Kidney tubule cell (primary cell): ENCODE measurements at places on chromosomes 6 and 20.

- no peak for DNase-seq
Observed at GRCh38 chr6:112799889-112800288, 452.8 kb downstream of the RFPL4B start.

DNA sequence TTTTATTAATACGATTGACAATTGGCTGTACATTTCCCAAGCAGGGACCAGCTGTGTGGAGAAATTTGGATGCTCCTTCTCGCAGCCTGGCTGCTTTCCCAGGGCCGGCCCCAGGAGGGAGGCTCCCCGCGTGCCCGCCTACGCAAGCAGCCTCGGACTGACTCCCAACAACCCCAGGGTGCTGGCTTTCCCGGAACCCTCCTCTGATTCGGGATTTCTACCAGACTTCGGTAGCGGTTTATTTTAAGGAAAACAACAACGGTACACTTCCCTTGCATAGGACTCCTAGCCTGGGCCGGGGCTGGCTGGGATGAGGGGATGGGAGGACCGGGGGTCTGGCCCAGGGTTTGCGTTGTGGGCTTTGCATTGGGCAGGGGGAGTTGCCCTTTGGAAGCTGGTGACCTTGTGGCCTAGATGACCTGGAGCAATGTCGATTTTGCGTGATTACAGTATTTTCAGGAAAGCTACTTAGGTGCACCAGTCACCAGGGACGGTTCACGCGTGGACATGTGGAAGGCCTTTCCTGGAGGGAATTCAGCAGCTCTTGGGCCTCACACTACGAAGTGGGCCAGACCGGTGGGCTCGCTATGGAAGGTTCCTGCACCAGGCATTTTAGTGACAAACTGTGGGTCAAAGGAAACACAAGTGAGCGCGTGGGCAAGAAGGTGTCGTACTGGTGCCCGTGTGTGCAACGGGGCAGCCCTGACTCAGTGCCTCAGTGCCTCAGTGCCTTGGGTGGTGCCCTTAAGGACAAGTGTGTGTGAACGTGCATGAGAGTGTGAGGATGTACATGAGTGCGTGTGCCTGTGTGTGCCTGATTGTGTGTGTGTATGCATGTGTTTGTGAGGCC lies 20.7 kb upstream of the PHACTR3 start:
- DNase-seq: no peak

DNA sequence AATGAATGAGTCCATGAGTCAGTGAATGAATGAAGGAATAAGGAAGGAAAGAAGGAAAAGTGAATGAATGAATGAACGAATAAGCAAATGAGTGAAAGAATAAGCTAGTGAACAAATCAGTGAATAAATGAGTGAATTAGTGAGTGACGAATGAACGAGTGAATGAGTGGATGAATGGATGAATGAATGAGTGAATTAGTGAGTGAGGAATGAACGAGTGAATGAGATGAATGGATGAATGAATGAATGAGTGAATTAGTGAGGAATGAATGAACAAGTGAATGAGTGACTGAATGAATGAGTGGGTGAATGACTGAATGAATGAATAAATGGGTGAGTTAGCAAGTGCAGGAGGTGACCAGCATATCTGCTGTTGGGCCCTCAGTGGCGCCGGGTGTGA lies 3.8 kb downstream of the SRMS start:
- DNase-seq: no peak

DNA sequence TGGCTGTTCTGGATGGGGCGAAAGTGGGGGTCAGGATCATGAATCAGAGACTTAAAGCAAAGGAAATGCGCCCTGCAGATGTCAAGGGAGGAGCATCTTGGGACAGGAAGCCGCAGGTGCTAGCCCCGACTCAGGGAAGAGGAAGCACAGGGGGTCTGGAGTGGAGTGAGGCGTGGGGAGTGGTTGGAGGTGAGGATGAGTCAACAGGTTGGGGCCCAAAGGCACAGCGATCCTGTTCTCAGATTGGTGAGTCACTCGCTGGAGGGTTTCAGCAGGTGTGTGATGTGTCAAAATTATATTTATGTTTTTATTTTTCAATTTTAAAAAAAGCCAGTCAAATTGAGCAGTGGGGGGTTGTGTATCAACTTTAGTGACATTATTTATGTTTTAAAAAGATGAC lies 19.0 kb downstream of the PACSIN1 start:
- peak; percentile 82 for DNase-seq

- no peak for DNase-seq
Observed at GRCh38 chr20:23161244-23161891, 75.2 kb upstream of the CD93 start.

- no peak for DNase-seq
Observed at GRCh38 chr6:69631552-69632346, 165.1 kb downstream of the LMBRD1 start.

GRCh38 chr6:159116343-159116742 lies 52.9 kb upstream of the FNDC1 start:
- no peak for DNase-seq

- no peak for DNase-seq
Observed at GRCh38 chr6:144123836-144124235, 26.5 kb upstream of the STX11 start.

DNA sequence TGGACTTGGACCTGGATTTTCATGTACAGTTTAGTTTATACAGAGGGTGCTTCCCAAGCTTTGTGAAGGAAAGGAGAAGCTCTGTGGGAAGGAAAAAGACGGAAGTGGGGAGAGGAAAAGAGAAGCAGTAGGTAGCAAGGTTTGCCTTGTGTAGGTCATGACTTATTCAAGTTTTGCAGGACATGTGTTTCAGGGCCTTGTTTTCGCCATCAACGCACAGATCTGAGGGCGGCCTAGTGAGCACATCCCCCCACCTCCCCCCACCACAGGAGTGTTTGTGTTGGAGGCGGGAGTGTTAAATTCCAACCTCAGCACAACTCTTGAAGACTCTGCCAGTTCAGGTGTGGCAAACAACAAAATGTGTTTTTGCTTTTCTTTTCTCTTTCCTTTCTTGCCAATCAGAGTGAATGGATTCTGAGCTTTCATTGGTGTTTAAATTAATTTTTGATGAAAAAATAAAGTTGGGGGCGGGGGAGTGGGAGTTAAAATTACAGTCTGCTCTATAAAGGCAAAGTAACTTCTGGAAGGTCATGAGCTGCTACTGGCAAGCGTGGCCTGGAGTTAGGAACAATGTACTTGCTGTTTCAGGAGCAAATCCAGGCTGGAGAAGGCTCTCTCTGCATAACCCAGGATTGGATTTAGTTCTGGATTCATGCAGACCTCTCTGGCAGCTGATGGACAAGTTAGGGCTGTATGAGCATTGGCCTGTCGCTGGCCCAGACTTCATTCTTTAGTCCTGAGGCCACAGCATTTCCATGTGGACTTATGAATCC lies 338.5 kb downstream of the CD83 start:
- DNase-seq: no peak

GRCh38 chr6:386688-387266 lies 4.8 kb upstream of the IRF4 start:
- no peak for DNase-seq

- no peak for DNase-seq
Observed at GRCh38 chr6:169807699-169808607, 56.5 kb downstream of the ERMARD start.

DNA sequence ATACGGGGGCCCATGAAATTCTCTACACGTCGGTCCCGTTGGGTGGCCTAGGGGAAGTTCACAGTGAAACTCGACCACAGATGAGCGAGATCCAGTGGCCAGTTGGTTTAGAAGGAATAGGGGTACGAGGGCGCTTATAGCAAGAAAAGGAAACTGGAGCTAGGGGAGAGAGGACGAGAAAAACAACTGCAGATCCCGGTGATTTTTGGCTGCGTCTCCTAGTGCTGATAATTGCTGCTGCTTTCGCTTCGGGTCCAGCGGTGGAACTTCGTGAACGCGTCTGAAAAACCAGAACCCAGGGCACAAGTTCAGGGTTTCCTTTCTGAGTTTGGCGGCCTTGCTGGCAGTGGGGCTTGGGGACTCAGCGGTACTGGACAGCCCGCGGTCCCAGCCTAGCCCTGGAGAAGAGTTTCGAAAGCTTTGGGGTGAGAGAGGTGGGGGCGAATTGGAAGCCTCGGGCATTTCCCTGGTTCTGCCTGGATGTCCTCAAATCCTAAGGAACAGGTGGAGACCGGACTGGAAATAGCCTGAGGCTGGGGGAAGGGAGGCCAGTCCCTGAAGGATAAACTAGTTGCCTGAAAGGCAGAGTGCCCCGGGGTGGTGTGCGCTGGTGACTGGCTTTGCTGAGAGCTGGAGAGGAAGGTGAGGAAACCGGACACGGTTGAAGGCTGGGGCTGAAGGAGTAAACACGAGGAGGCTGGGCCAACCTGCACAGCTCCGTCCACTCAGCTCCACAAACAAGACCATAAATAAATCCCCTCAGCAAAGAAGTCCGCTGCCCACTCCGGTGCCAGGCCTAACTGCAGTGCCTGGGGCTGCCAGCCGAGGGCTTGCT lies 793 bp downstream of the GMPR start:
- DNase-seq: peak; percentile 24

DNA sequence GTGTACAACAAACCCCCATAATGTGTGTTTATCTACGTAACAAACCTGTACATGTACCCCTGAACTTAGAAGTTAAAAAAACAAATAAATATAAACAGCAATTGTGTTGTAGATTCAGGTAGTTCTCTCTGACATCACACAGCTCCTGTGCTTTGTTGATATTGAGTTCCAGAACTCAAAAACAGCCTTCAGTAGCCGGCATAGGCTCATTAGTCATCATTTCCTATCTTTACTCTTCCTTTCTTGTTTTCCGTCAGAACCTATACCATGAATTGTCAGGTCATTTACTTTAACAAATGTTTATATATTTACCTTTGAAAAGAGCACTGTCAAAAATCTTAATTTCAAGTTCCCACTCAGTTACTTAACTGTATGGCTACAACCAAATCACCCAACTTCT lies 88.8 kb downstream of the ADTRP start:
- DNase-seq: no peak

- DNase-seq: peak; percentile 76
Observed at GRCh38 chr6:136647363-136647852, 97.2 kb upstream of the MAP7 start.

- DNase-seq: no peak
Observed at GRCh38 chr20:53177687-53178086, 205.5 kb downstream of the TSHZ2 start.

- DNase-seq: peak; percentile 93
Observed at GRCh38 chr6:159646733-159647132, 46.3 kb downstream of the SOD2 start.

- no peak for DNase-seq
Observed at GRCh38 chr20:8234580-8234979, 102.5 kb downstream of the PLCB1 start.

DNA sequence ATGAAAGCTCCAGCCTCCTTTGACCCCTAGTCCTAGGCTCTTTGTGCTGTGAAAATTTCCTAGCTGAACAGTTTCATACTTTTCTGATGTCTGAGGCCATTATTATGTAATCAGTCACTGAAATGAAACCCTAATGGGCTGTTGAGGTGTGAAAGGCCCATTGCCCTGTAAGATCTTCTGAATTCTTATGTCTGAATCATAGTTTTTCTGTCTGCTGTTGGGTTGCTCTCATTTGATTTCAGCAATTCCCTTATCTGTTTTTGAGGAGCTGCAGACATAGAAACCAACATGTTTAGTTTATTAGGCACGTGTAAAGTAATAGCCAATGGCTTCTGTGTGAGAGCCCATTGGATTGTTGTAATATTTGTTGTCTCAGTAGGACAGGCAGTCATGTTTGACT lies 118.1 kb downstream of the EYA4 start:
- peak; percentile 2 for DNase-seq

DNA sequence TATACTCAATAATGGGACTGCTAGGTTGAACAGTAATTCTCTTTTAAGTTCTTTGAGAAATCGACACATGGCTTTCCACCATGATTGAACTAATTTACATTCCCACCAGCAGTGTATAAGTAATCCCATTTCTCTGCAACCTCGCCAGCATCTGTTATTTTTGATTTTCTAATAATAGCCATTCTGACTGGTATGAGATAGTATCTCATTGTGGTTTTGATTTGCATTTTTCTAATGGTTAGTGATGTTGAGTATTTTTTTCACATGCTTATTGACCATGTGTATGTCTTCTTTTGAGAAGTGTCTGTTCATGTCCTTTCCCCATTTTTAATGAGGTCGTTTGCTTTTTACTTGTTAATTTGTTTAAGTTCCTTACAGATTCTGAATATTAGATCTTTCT lies 66.5 kb downstream of the STK4 start:
- no peak for DNase-seq

DNA sequence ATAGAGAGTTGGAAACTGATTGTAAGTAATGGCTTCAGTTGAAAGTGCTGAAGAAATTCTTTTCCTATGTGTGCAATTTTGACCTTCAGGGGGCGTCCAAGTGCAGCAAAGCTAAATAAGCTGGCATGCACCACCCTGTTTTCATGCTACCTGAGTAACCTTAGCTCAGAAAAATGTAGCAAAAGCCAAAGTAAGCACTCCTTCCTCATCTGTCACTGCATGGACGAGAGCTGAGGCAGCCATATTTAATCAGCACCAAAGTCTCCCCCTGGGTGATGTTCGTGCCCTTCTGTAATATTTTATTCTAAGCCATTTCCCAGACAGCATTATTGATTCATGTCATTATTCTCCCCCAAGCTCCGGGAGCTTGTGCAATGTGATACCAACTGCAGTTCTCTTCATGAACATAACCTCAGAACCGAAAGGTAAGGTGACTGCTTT lies 123.1 kb downstream of the RPS12 start:
- DNase-seq: peak; percentile 68

DNA sequence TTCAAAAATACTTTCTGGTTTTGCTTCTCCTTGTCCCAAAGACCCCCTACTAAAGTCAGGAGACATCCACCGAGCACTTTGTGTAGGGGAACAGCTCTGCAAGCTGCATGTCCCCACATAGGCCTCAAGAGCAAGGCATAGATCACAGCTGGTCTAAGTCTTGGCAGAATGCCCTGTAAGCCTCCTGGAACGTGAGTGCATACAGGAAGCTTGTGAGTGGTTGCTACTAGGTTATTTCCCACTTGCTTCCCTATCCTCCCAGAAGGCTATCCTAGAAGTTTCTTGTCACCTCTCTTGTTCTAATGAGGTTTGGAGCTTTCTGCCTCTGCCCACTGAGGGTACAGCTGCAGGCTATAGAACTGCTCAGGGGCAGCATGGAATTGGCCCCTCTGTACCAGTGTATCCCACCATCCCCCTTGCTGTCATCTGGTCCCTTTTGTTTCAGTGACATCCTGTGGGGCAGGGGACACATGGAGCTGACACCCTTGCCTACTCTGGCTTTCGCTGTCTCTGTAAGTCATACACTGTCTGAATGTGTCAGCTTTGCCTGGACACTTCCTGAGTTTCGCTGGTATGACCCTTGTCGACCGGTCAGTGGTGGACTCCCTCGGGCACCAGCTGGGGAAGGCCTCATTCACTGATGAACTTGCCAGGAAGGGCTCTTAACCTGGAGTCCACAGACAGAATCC lies 35.6 kb upstream of the KCNK16 start:
- peak; percentile 78 for DNase-seq

- no peak for DNase-seq
Observed at GRCh38 chr6:22751223-22751622, 181.9 kb downstream of the HDGFL1 start.
